ENCODE measurements at places on chromosomes 1 and 21. TPM values are rescaled to one million over a fixed set of nuclear protein-coding genes. Genes with fewer than 3 reads are reported as not detected.

The MXRA8 gene
- total RNA-seq: 30.5 TPM

The GNB1 gene
- 183 TPM for total RNA-seq

The C1orf185 gene
- total RNA-seq: not detected

The PAFAH2 gene
- 18.5 TPM for total RNA-seq

The CD1D gene
- 1.2 TPM for total RNA-seq

The DDX59 gene
- 17.3 TPM for total RNA-seq

The LRRIQ3 gene
- 0.43 TPM for total RNA-seq

The SLC5A9 gene
- 0.57 TPM for total RNA-seq

The LDLRAP1 gene
- total RNA-seq: 14.4 TPM

The NBPF26 gene
- total RNA-seq: 16.3 TPM

The CCT8 gene
- total RNA-seq: 116 TPM

Data from cardiac septum (tissue), 1 donor.